ENCODE measurements at places on chromosomes 5 and 9.

GRCh38 chr5:36337597-36337996, 35.9 kb upstream of the RANBP3L start:
- DNase-seq: no peak

GRCh38 chr5:119353686-119354366, 2.0 kb upstream of the TNFAIP8 start:
- DNase-seq: peak; percentile 76

- DNase-seq: peak; percentile 19
Observed at GRCh38 chr5:169701910-169702451, 64.9 kb downstream of the DOCK2 start.

- DNase-seq: no peak
Observed at GRCh38 chr5:25862276-25862675, 1176.1 kb downstream of the CDH9 start.

GRCh38 chr5:88732181-88732633, 150.8 kb downstream of the MEF2C start:
- peak; percentile 75 for DNase-seq

GRCh38 chr9:82410866-82411265, 422.3 kb downstream of the SPATA31D1 start:
- no peak for DNase-seq

GRCh38 chr5:173984218-173984617, 4.8 kb upstream of the C5orf47 start:
- peak; percentile 46 for DNase-seq

- peak; percentile 4 for DNase-seq
Observed at GRCh38 chr9:98410185-98410697, 154.8 kb upstream of the TBC1D2 start.

DNA sequence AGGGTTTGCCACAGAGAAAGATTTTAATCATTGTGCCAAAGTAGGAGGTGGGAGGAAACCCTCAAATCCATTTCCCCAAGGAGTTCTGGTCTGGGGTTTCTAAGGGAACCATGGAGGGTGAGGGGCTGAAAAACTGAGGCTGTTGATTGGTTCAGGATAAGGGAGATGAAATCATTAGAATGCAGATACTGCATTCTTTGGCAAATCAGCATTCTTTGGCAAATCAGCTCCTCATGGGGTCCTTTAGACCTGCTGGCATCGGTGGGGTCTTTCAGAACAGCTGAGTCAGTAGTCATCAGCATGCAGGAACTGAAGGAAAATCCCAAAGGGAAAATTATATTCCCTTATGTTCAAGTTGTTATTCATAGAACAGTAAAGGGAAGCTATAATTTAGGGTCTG, 585.5 kb downstream of the ISL1 start:
- no peak for DNase-seq

- no peak for DNase-seq
Observed at GRCh38 chr5:80161165-80161564, 94.7 kb downstream of the SERINC5 start.

GRCh38 chr9:83449983-83450382, 88.2 kb downstream of the FRMD3 start:
- DNase-seq: no peak

DNA sequence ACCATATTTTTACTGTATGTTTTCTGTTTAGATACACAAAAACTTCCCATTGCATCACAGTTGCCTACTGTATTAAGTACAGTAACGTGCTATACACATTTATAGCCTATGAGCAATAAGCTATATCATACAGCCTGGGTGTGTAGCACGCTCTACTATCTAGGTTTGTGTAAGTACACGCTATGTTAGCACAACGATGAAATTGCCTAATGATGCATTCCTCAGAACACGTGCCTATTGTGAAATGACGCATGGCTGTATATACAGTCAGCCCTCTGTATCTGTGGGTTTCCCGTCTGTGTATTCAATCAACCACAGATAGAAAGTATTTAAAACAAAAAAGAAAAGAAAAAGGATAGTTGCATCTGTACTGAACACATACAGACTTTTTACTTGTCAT, 64.2 kb downstream of the SGCD start:
- DNase-seq: no peak

- DNase-seq: no peak
Observed at GRCh38 chr5:135318924-135319323, 80.1 kb downstream of the MACROH2A1 start.

DNA sequence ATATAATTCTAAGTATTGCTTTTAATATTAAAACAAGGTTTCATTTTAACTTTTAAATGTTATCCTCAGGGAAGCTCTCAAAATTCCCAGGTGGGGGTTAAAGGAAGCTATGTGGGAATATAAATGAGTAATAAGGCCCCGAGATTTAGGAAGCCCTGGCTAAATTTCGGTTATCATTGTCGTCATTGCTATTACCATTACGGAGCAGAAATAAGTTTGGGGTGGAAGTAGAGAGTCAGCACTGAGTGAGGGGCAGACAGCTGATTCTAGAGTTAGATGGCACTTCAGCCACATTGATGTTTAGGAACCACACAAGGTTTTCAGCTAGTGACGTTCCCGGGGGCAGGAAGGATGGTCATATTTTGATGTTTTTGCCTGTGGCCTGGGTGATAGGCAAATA, 74.9 kb downstream of the NREP start:
- no peak for DNase-seq

- DNase-seq: no peak
Observed at GRCh38 chr9:90593646-90594045, 49.0 kb downstream of the DIRAS2 start.

DNA sequence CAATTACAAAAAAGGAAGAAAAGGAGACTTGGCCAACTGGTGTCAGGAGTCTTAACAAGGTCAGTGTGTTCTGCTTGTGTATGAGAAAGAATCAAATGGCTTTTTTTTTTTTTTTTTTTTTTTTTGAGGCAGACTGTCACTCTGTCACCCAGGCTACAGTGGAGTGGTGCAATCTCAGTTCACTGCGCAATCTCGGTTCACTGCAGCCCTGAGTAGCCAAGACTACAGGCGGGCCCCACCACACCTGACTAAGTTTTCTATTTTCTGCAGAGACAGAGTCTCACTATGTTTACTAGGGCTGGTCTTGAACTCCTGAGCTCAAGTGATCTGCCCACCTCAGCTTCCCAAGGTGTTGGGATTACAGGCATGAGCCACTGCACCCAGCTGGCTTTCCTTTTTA, 3.1 kb upstream of the IL7R start:
- DNase-seq: no peak

DNA sequence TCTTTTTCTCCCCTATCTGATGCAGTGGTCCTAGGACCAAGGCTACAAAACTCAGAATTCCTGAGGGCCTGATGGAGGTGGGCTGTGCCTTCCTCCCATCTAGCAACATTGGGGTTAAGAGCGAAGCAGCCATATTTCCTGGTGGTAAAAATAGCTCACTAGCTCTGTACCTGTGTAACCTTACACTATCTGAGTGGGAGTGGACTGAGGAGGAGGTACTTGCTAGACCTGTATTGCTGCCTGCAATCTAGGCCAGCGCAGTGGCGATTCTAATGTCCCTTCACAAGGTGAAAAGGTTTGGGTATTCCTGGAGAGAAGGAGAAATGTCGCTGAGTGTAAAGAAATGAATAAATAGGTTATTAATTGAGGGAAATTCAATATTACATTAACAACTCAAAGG, 80.2 kb upstream of the LIFR start:
- DNase-seq: no peak

Measured in OCI-LY7 (cell line).